ENCODE measurements at places on chromosomes 1 and 21. TPM values are rescaled to one million over a fixed set of nuclear protein-coding genes. Genes with fewer than 3 reads are reported as not detected.

PGLYRP4 gene
- total RNA-seq, result not detected

- no peak for DNase-seq
Measured at GRCh38 chr1:209756615-209757445, 977 bp downstream of the TRAF3IP3 start.

AGMAT gene
- not detected for total RNA-seq

ARID4B gene
- 28.3 TPM for total RNA-seq

PCAT6 gene
- 1.9 TPM for total RNA-seq

- no peak for DNase-seq
Measured at GRCh38 chr1:182391028-182391361, 595 bp downstream of the GLUL start.

- DNase-seq, result no peak
Measured at GRCh38 chr21:35386491-35387079, 337.5 kb upstream of the RUNX1 start.

DNA sequence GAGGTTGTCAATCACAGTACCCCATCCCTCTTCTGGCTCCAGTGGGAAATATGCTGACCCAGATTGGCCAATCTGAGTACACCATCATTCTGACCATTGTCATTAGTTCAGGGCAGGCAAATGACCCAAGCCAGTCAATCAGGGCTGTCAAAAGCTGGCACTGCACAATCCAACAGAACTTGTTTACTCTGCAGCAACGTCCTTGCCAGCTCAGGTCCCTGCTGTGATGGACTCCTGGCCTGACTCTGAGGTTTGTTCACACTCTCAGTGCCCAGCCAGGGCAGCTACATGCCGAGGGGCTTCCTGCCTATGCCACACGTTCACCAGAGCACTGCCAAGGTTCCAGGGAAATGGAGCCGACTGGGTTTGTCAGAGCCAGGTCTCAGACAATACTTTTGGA lies 14.7 kb upstream of the OVAAL start:
- DNase-seq, result no peak

- no peak for DNase-seq
Measured at GRCh38 chr1:241225741-241226140, 131.3 kb downstream of the RGS7 start.

DNA sequence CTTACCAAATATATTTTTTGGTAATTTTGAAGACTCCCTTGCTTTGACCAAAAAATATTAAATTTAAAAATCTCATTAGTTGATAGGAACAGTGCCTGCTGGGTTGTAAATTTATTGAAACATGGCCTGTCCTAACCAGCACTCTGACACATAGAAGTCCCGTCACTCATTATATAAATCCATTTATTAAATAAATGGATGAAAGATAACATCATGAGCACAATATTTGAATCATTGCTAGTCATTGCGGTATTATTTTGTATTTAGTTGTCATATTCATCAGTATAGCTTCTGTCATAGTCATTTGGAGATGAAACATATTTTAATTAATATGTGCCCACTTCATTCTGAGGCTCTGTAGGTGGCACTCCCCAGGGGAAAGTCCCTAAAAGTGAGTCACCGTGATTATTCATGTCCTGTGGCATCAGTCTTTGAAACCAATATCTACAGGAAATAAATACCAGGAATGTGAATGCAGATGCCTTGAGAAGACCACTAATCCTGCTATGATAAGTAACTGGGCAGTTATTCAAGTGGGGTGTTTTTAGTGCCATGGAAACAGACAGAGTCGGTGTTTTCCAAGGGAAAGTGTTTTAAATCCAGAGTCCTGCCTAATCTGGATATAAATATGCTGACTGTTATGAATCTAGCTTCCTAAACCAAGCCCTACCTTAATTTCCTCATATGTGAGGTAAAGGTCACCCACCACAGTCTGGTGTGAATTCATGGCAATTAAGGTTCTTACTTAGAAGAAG lies 302.0 kb downstream of the DUSP10 start:
- peak; percentile 93 for DNase-seq

OR2T33 gene
- not detected for total RNA-seq

DNA sequence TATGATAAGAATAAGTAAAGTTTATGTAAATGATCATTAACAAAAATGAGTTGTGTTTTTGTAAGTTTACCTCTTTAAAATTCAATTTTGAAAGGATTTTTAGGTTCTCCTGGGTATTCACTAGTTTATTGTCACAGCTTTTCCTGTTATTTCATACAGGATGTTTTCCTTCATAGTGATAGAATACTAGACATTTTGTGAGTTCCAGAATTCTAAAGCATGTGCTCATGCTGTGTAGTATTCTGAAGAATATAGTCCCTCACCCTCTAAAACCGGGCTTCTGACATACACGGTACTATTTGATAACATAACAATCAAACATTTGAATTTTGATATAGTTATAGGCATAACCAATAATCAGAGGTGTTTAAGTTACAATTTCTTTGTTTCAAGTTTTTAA lies 10.7 kb downstream of the LRRC8C start:
- no peak for DNase-seq

DNA sequence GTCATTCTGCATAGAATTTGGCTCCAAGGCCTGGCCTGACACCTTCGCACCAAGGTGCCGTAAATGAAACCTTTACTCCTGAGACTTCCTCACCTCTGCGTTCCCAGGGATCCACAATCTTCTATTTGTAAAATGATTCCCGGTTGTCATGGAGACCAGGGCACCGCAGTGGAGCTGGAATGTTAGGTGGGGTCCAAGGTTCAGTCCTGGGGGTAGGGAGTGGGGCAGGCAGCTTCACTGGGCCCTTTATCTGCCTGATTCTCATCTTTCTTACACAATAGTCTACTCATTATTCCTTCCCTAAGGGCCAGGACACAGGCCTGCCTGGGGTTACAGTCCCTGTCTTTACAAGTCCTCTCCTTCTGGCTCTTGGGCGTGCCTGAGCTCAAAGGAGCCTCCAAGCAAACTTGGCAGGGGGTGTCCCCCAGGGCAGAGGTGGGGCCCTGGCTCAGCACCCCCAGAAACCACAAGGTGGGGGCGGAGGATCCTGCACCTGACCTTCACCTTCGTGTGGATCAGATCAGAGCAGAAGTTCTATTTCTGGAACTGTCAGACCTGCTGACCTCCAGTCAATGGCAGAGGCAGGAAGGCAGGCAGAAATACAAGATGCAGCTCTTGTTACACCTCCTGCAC lies 51.1 kb downstream of the RIPK4 start:
- DNase-seq, result no peak

- no peak for DNase-seq
Measured at GRCh38 chr1:203153989-203154821, 21.4 kb downstream of the MYBPH start.

- DNase-seq, result no peak
Measured at GRCh38 chr1:173570370-173571007, 32.4 kb downstream of the SLC9C2 start.

RGSL1 gene
- not detected for total RNA-seq

DNA sequence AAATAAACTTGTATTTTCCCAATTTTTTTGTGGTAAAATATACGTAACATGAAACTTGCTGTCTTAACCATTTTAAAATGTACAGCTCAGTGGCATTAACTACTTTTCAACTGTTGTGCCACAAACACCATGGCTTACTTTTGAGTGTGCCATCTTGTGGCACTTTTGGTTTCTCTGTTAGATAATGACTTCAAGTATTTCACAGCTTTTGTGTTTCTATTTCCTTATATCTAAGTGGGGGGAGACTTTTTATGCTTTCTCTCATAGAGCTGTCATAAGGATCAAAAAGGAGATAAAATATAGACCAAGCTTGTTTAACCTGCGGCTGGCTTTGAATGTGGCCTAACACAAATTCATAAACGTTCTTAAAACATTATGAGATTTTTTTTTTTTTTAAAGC lies 44.3 kb downstream of the CDC14A start:
- no peak for DNase-seq

GRCh38 chr1:32744071-32744425 lies 41.5 kb upstream of the SYNC start:
- no peak for DNase-seq

SPATA45 gene
- total RNA-seq, result not detected

PRDM15 gene
- 9.8 TPM for total RNA-seq

ERICH3 gene
- not detected for total RNA-seq

DNA sequence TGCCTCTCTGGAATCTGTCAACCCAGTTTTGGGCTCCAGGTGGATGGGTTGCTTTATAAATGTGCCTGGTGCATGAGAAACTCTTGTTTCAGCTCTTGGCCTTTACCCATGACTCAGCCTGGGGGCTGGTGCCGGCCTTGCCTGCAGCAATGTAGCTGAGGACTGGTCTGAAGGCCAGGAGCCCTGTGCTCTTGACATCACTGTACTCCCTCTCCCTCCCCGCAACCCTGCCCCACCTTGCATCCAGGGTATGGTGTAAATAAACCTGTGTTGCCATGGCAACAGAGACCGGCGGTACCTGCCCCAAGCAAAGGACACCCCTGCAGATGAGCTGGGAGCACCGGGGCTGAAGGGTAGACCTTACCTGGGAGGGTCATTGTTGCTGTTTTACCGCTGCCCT lies 13.3 kb downstream of the FAM151A start:
- no peak for DNase-seq

TAS1R3 gene
- total RNA-seq, result 0.07 TPM

MYBPH gene
- total RNA-seq, result 0.22 TPM

- DNase-seq, result no peak
Measured at GRCh38 chr21:45997495-45998275, 16.1 kb downstream of the COL6A1 start.

DNA sequence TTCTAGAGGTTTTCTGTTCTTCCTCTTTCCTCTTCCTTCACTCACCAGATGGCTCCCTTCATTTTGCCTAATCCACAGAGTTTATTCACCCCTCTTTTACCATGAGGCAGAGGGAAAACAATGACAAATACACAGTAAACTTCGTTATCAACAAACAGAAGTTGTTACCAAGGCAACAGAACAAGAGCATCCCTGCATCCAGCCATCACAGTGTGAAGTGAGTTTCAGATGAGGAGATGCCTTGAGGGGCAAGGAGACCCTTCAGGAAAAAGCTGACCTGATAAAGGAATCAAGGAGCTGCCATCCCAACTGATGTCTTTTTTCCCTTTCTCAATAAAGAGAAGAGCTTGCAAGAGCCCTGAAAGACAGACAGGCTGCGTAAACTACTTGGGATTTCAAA lies 195.3 kb downstream of the BRINP2 start:
- DNase-seq, result no peak

DNA sequence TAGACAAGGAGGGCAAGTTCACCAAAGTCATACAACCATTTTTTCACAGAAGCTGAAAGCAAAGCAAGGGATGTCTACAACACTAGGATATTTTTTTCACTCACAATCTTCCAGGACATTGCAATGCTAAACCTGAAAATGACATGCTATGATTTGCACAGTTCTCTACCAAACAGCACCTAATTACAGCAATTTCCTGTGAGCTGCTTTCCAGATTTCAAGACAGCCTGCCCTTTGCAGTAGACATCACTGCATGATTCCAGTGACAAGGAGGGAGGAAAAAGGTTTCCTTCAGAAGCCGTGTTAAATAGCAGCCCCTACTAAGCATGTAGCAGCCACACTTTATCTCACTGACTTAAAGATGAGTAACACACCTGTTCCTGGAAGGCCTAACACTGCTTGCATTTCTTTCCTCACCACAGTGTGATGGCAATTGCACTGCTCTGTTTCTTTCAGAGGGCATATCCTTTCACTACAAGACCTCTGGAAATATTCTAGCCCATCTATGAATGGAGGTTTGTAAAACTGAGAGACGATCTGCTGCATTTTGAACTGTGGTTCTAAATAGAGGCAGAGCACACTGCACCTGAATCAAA lies 97.1 kb downstream of the DUSP10 start:
- DNase-seq, result no peak

CIART gene
- 0.22 TPM for total RNA-seq

- DNase-seq, result no peak
Measured at GRCh38 chr21:43696214-43696613, 22.7 kb upstream of the PDXK start.

BRDT gene
- not detected for total RNA-seq

GRCh38 chr1:196608390-196609369 lies at the start of gene KCNT2:
Gene KCNT2 (minus strand): TSS chr1:196608440. CDS start chr1:196608309, 131 bp downstream.
- DNase-seq, result no peak
